Activated CD4-positive, alpha-beta T cell treated with anti-CD3 and anti-CD28 coated beads for 36 hours (primary cell): ENCODE measurements at places on chromosomes 6 and 20. TPM values are rescaled to one million over a fixed set of nuclear protein-coding genes. Genes with fewer than 3 reads are reported as not detected.

GRCh38 chr20:24640686-24641085 lies 171.3 kb downstream of the SYNDIG1 start:
- DNase-seq: no peak

DNA sequence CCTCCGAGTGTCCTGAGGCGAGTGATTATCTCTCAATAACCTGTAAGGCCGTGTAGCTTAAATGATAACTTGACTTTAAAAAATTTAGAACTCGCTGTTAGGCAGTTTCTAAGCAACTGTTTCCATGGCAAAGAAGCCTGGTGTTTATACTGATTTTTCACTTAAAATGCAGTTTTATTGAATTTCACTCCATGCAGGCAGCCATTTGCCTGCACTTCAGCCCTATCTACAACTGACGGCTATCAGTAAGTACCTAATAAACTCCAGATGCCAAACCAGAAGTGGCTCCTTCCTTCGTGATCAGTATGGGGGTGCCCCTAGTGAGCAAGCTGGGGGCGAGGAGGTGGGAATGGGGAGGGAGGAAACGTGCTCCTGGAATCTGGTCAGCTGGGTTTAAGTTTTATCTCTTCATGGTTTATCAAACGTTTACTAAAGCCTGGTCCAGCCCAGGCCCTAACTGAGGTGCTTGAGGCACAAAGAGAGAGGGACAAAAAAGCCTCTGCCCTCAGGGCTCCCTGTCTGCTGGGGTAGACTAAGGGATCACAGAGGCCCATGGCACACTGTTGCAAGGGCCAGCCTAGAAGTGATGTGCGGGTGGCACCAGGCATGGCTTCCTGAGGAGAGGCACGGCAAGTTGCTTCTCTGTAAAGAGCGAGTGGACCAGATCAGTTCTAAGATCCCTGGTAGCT lies 45.5 kb downstream of the TTI1 start:
- no peak for DNase-seq

DNA sequence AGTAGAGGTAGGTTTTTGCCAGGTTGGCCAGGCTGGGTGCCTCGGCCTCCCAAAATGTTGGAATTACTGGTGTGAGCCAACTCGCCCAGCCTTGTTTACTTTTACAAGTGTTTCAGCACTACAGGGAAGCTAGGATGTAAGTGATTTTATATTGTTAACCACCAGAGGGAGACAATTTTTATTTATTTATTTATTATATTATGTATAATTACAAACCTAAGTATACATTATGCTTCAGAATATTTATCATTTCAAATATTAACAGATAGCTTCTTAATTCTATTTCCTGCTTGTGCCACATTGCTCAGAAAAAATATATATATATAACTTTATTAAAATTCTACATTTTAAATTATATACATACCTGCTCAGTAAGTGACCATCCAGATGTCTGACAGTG lies 9.8 kb downstream of the MMUT start:
- DNase-seq: no peak

The RANBP9 gene
- total RNA-seq: 50.8 TPM

The TENT5A gene
- 0.43 TPM for total RNA-seq

- no peak for DNase-seq
Measured at GRCh38 chr6:130203370-130203769, 19.4 kb downstream of the SAMD3 start.

The TGIF2 gene
- total RNA-seq: 44.9 TPM

DNA sequence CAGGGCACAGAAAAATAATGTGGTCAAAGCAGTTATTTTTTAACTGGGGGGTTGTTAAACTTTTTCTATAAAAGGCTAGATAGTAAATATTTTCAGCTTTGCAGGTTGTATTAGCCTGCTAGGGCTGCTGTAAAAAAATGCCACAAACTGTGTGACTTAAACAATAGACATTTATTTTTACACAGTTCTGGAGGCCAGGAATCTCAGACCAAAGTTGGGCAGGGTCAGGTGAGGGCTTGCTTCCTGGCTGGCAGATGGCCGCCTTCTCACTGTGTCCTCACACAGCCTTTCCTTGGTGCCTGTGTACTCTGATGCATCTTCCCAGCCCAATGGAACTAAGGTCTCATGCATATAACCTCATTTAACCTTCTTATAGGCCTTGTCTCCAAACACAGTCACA lies 294.7 kb downstream of the PTPRT start:
- no peak for DNase-seq

DNA sequence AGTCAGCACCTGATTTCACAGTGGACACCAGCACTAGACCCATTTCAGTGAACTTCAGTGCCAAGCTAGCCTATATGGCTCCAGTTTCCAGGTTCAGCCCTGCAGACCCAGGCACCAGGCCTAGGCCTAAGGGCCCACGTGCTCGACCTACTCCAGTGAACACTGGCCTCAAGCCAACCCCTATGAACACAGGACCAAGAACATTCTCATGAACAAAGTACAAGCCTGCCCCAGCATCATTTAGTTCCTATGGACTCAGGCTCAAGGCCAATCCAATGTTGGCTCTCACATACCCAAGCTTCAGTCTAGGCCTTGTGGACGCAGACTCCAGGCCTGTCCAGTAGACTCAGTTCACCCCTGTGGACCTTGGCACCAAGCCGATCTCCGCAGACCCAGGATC lies 385.5 kb downstream of the DHX35 start:
- no peak for DNase-seq

The TJAP1 gene
- 37.2 TPM for total RNA-seq

The F13A1 gene
- not detected for total RNA-seq

DNA sequence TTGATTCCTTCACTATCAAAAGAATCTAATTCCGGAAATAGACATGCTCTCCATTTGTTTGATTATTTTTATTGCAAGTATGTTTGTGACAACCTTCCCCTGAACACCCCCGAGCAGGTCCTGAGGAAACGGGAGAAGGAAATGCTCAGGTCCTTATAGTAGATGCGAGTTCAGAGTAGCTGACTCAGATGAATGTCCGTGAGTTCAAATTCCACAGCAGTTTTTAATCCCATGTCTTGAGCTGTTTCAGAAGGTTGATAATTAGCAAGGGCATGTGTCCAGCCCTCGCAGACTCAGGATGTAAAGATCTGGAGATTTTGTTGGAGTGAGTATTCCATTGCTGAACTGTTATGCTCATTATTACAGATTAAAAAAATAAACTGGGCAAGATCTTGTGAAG lies 169.3 kb downstream of the BCAS1 start:
- DNase-seq: no peak

DNA sequence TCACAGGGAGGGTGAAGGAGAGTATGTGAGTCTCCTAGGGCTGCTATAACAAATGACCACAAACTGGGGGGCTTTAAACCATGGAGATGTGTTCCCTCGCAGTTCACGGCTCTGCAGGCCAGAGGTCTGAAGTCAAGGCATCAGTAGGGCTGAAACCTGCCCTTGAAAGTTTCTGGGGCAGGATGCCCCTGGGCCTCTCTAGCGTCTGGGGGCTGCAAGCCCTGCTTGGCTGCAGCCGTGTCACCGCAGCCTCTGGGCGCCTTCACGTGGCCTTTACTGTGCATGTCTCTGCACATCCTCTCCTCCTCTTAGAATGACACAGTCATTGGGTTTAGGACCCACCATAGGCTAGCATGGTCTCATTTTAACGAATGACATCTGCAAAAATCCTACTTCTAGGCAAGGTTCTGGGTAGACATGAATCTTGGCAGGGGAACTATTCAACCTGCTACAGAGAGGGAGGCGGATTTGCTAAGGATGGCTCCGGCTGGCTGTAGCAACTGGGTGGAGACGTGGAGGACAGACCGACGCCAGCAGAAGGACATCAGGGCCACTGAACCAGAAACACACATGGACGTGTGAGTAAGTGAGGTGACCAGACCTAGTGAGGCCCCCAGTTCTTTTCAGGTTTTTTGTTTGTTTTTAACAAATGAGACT lies 58.6 kb downstream of the PHACTR3 start:
- no peak for DNase-seq

GRCh38 chr6:165987483-165988301 lies 180.0 kb downstream of the TBXT start:
- no peak for DNase-seq

The ZKSCAN8 gene
- total RNA-seq: 17.5 TPM

- DNase-seq: peak; percentile 36
Measured at GRCh38 chr6:169701311-169701953, 397 bp downstream of the WDR27 start.

- peak; percentile 55 for DNase-seq
Measured at GRCh38 chr6:44932651-44933091, 395.5 kb upstream of the RUNX2 start.

The RBBP8NL gene
- not detected for total RNA-seq

The C6orf141 gene
- 1.1 TPM for total RNA-seq

DNA sequence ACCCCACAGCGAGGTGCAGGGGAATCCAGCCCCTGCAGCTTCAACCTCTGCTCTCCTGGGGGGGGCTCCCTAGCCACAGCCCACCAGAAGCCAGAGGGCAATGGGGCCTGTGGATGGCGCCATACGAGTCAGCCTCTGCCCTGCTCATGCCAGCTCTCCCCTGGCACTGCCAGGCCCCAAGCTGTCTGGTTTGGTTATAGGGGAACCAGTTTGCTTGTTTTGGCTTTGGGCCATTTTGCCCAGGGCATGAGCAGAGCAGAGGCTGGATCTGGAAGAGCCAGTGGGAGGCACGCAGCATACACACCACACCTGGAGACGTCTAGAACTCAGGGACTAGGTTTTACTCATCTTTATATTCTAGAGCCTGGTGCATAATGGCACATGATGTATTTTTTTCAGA lies 66.7 kb upstream of the SLC22A16 start:
- no peak for DNase-seq

The CDSN gene
- not detected for total RNA-seq

The RREB1 gene
- total RNA-seq: 14.7 TPM

DNA sequence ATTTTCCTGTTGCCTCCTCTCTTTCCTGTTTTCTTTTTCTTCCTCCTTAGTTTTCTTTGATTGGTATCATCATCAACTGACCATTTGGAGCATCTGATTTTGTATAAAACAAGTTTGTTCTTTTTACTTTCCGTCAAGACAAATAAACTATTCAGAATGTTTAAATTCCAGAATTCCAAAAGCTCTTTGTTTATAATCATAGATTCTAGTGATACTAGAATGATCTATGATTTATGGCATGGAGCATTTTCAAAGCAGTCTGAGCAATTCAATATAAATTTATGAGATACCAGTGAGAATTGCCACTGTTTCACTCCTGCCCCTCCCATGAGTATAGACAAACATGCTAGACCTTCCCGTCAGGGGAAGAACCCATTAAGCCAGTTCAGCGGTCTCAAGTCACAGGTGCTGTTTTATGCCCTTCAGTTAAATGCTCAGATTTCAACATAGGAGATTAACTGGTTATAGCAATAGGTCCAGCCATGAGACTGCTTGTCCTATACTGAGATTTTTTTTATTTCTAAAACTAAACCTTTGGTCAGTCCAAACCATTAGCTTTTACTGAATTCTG lies 60.7 kb downstream of the GRIK2 start:
- DNase-seq: no peak

DNA sequence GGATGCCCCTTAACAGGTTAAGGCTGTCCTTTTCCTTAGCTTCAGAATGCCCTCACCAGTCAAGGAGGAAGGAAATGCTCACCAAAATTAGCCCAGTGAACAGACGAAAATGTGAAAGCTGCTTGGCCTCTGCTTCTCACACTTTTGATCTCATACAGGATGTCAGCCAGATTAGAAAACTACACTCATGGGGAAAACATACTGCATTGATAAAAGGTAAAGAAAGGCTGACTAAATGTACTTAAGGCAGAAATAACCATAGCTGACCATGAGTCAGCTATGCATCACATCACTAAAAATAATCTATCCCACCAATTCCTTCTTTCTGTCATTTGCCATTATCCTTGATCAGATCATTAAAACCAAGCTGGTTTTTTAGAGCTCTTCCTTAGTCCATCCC lies 198.4 kb upstream of the TENT5A start:
- no peak for DNase-seq

GRCh38 chr6:22899426-22899825 lies 330.1 kb downstream of the HDGFL1 start:
- DNase-seq: no peak

The C2 gene
- total RNA-seq: 0.96 TPM

GRCh38 chr20:40603057-40603651 lies 85.9 kb downstream of the MAFB start:
- DNase-seq: no peak

The HDDC2 gene
- total RNA-seq: 96.7 TPM

DNA sequence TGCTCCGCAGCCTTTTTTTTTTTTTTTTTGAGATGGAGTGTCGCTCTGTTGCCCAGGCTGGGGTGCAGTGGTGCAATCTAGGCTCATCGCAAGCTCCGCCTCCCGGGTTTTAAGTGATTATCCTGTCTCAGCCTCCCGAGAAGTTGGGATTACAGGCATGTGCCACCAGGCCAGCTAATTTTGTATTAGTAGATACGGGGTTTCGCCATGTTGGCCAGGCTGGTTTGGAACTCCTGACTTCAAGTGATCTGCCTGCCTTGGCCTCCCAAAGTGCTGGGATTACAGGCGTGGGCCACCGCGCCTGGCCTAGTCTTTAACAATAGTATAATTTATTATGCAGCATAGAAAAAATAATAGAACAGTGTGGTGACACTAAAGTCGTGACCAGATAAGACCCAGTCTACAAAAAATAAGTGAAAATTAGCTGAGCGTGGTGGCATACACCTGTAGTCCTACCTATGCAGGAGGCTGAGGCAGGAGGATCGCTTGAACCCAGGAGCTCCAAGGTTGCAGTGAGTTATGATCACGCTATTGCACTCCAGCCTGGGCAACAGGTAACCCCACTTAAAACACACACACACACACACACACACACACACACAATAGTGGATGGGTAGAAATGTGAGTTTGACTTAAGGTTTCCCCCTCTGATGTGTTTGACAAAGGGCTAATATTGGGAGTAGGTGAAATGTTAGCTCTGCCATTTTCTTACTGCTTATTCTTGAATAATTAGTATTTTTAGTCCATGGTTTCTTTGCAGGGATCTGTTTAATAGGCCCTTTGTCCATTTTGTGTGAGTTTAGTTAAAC lies 6.5 kb downstream of the PIM1 start:
- no peak for DNase-seq

DNA sequence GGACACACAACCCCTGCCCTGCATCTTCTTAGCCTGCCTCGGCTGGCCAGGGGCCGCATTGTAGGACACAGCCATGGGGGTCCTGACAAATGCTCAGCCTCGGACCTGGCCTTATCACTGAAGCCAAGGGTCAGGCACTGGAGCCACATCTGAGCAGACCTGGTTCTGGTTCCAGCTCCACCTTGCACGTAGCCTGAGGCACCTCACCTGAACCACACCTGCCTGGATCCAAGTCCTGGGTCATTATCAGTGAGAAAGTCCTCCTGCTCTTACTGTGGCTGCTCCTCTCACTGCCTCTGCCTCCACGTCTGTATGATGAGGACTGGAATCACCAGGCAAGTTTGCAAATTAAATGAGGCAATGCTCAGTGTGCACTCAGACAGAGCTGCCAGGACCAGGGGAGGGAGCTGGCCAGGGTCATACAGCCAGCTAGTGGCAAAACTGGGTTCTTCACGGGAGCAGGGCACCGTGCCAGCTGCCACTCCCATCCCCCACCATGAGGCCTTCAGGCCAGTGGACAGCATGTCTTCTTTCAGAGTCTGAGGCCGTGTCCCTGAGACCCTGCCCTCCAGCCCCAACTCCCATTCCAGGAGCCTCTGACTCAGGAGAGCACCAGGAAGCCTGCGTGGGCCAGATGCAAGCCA lies 40.2 kb downstream of the MRPL14 start:
- DNase-seq: no peak

The HTR1E gene
- not detected for total RNA-seq
